ENCODE measurements at places on chromosomes 1 and 21. TPM values are rescaled to one million over a fixed set of nuclear protein-coding genes. Genes with fewer than 3 reads are reported as not detected.

Gene MNDA
- not detected for polyA plus RNA-seq

Gene GPR25
- polyA plus RNA-seq, result not detected

Gene CA6
- polyA plus RNA-seq, result not detected

Gene KCNH1
- 0.31 TPM for polyA plus RNA-seq

Gene AADACL3
- not detected for polyA plus RNA-seq

GRCh38 chr1:180528868-180529470 is 26.6 kb upstream of the ACBD6 start:
- no peak for DNase-seq

DNA sequence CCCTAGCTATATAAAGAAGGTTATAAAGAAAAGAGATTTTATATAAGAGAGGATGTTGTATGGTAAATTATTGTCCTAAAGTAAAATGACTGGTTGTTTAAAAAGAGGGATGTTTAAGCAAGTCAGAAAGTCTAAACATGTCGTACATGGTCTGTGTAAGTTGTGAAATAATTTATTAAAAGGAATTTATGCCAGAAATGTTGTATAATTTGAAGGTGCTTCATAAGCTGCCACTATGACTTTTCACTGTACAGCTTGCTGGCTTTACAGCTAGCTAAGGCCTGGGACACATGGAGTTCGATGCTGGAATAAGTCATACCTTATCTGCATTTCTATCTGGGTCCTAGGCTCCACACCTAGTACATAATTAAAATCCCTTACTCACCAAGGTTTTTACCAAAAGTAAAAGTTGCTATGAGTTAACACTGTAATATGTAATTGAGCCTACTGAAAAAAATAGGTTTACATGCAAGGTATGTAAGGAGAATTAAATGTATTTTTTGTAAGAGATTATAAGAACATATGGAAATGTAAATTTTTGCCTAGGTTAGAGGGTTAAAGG is 59.0 kb upstream of the EDEM3 start:
- DNase-seq, result no peak

GRCh38 chr1:199948587-199949280 is 78.8 kb upstream of the NR5A2 start:
- DNase-seq, result no peak

DNA sequence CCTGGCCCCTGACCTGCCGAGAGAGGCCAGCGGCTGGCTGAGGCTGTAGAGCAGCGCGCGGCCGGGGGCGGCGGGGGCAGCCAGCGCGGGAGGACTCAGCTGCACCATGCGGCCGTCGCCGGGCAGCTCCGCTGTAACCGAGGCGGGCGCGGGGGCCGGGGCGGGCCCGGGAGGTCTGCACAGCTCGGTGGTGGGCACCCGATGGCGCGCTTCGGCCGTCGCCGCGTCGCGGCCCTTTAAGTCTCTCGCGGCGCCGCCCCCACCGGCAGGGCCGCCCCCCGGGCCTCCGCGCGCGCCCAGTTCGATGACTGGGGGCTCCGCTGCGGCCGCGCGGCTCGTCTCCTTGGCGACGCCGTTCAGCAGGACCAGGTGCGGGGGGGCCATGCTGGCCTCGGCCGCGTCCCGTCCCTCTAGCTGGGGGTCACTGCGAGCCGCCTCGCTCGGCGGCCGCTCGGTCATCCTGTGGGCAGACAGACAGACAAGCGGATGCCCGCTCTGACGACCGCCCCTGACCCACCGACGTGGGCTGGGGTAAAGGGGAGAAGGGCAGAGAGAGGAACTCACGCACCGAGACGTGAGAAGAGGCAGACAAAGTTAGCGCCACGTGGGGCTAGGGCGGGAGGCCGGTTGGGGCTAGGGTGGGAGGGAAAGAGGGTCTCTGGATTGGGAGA is 6.5 kb downstream of the TAL1 start:
- no peak for DNase-seq

DNA sequence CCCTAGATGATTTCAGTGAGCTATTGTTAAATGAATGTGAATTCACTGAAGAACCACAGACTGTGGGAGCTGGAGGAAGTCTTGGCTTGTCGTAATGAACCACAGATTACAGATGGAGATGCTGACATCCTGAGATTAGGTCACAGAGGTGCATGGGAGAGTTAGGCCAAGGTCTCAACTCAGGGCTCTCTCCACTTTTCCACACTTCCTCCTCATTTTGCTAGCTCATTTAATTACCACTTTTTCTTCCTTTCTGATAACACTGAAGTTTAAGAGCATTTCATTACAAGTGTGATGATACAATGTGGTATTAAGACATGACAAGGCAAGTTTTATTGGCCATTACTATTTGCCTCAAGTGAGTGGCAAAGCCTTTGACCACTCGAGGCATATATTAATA is 30.8 kb downstream of the ST6GALNAC3 start:
- no peak for DNase-seq

Measured in AG04450 (cell line).